Placental epithelial cell (primary cell): ENCODE measurements at places on chromosomes 7 and 10. TPM values are rescaled to one million over a fixed set of nuclear protein-coding genes. Genes with fewer than 3 reads are reported as not detected.

The NUTM2A gene
- 0.76 and 3.9 TPM in 2 replicates for total RNA-seq

The METTL27 gene
- total RNA-seq: 1.6 and 8.2 TPM in 2 replicates

The KCNIP2 gene
- 0.65 and 2.4 TPM in 2 replicates for total RNA-seq

The SPDYE16 gene
- total RNA-seq: under 0.01 and 0.39 TPM in 2 replicates

The SUN1 gene
- 109 and 344 TPM in 2 replicates for total RNA-seq

The SPDYE5 gene
- total RNA-seq: not detected in 2 replicates

The SLC13A1 gene
- total RNA-seq: not detected in 2 replicates

The RBM20 gene
- not detected in 2 replicates for total RNA-seq

The GHRHR gene
- total RNA-seq: 2.0 TPM in 1 of 2 replicates, not detected in the other

The HELLS gene
- 14.4 and 15.7 TPM in 2 replicates for total RNA-seq

The SPACDR gene
- total RNA-seq: 0.87 and 1.2 TPM in 2 replicates

The THSD7A gene
- total RNA-seq: under 0.01 TPM in 1 of 2 replicates, not detected in the other

The KIAA1217 gene
- 49.0 and 60.5 TPM in 2 replicates for total RNA-seq

The SDK1 gene
- total RNA-seq: 0.22 and 1.6 TPM in 2 replicates

The C10orf67 gene
- 0.33 TPM in 1 of 2 replicates, not detected in the other for total RNA-seq

The CAV1 gene
- 684 and 1,157 TPM in 2 replicates for total RNA-seq

The VSTM2A gene
- not detected in 2 replicates for total RNA-seq

The CDC14C gene
- 0.11 TPM in 1 of 2 replicates, not detected in the other for total RNA-seq

The NEBL gene
- total RNA-seq: 30.2 and 47.7 TPM in 2 replicates

The TFPI2 gene
- total RNA-seq: 0.79 and 1.1 TPM in 2 replicates

The CLDN4 gene
- total RNA-seq: 216 and 226 TPM in 2 replicates

The VPS37D gene
- 0.87 and 2.7 TPM in 2 replicates for total RNA-seq

The IL15RA gene
- total RNA-seq: not detected in 2 replicates

The RAB11FIP2 gene
- 22.8 and 23.2 TPM in 2 replicates for total RNA-seq

The GPER1 gene
- under 0.01 and 0.33 TPM in 2 replicates for total RNA-seq

The WDR37 gene
- 13.0 and 20.6 TPM in 2 replicates for total RNA-seq

The CHRM2 gene
- total RNA-seq: under 0.01 and 0.11 TPM in 2 replicates

The SH2D4B gene
- under 0.01 and 0.22 TPM in 2 replicates for total RNA-seq

The IGFBP1 gene
- total RNA-seq: under 0.01 TPM in 1 of 2 replicates, not detected in the other

The RASA4B gene
- total RNA-seq: 0.65 and 2.0 TPM in 2 replicates

The ICA1 gene
- 9.2 and 25.9 TPM in 2 replicates for total RNA-seq

The NKX2-3 gene
- total RNA-seq: not detected in 2 replicates

The GIMAP7 gene
- not detected in 2 replicates for total RNA-seq

The PAX2 gene
- not detected in 2 replicates for total RNA-seq

The TEX36 gene
- under 0.01 and 0.54 TPM in 2 replicates for total RNA-seq

The TAS2R16 gene
- not detected in 2 replicates for total RNA-seq

The ESYT2 gene
- total RNA-seq: 83.6 and 138 TPM in 2 replicates

The TUBB8 gene
- not detected in 2 replicates for total RNA-seq

The PRSS2 gene
- total RNA-seq: not detected in 2 replicates

The SEPTIN7 gene
- total RNA-seq: 128 and 246 TPM in 2 replicates

The NOS3 gene
- total RNA-seq: 2.4 and 14.1 TPM in 2 replicates

The FBXL13 gene
- 3.9 and 8.2 TPM in 2 replicates for total RNA-seq

The SGCE gene
- total RNA-seq: 37.1 and 62.4 TPM in 2 replicates

The LRRTM3 gene
- 5.2 and 7.9 TPM in 2 replicates for total RNA-seq

The GFRA1 gene
- total RNA-seq: under 0.01 TPM in 2 replicates
